ENCODE measurements at places on chromosomes 2 and 18.

DNA sequence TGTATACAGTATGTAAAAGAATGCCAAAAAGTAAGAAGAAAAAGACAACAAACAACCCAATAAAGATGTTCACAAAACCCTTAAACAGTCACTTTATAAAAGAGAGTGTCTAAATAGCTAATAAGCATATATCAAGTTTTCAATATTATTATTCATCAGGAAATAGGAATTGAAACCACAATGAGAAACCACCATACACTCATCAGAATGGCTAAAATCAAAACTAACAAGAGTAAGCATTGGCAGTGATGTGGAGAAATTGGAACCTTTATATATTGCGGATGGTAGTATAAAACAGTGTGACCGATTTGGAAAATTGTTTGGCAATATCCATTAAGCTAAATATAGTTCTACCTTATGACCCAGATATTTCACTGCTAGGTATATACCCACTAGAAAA, 20.5 kb upstream of the TGFA start:
- no peak for DNase-seq

- DNase-seq = no peak
Measured at GRCh38 chr2:67666386-67667053, 269.4 kb downstream of the ETAA1 start.

GRCh38 chr18:25350489-25351251, 1.3 kb downstream of the ZNF521 start:
- no peak for DNase-seq

- DNase-seq = no peak
Measured at GRCh38 chr2:17894005-17894404, 15.5 kb downstream of the KCNS3 start.

DNA sequence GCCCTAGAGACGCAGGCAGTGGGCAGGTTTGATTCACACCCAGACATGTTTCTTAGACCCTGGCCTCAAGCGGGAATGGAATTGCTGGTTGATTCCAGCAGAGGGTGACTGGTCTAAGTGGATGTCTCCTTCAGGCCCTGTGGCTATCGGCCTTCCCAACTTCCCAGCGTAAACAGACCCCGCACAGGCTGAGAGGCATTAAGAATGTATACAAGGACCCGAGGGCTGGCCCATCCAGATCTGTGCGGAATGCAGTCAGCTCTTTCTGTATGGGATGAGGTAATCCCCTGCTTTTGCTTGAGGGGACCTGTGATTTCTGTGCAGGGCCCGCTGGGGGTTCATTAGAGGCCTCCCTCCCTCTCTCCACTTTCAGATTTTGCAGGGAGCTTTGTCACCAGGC, 6.5 kb downstream of the ACKR3 start:
- DNase-seq = no peak

- DNase-seq = no peak
Measured at GRCh38 chr18:75390854-75391253, 36.6 kb downstream of the SMIM21 start.

DNA sequence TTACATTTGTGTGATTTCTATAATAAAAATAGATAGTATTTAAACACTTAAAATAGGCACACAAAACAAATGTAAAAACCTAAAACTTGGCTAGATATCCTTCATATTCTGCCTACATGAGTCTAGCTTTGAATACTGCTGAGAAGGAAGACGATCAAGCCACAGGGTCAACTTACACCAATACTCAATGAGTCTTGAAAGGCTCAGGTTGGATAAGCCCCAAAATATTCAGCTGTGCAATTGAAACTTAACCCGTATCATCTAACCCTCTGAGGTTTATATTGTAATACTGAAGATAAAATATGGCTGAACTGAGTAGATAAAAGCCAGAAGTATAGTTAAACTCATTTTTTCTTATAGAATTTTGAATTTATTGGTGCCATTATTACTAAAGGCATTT, 313.0 kb upstream of the NRXN1 start:
- DNase-seq = no peak

DNA sequence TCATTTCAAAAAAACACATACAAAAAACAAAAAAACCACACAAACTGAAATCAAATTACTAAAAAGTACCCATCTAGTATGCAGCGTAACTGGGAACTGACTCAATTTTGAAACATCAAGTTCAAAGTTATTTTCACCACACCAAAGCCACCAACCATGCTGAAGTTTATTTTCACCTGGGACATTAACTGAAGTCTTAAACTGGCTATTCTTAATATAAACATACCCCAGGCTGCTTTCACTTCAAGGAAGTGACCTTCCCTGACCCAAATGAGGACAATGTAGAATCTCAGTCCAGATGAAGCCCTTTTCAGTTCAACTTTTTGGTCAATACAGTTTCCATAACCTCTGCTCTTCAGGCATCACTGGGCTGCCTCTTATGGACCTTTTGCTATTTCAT, 84.6 kb downstream of the PIGN start:
- DNase-seq = no peak

DNA sequence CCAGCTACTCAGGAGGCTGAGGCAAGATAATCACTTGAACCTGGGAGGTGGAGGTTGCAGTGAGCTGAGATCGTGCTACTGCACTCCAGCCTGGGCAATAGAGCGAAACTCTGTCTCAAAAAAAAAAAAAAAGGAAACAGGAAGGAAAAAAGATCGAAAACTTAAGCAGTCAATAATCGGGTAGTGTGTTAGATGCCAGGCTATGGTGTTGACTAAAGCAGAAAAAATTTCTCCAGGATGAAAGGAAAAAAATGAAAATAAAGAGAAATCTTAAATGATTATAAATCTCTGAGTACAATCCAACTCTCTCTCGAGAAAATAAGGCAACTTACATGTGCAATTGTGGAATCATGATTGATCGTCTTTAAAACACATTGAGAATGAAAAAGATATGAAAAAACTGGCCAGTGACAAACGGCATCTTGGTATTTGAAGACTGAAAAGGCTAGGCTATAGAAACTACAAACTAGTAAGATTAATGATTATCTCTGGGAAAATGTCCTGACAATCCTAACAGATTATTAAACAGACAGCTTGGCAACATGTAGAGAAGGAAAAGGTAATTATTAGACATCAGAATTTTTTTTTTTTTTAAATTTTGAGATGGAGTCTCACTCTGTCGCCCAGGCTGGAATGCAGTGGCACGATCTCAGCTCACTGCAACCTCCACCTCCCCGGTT, 16.3 kb upstream of the EPHA4 start:
- no peak for DNase-seq

DNA sequence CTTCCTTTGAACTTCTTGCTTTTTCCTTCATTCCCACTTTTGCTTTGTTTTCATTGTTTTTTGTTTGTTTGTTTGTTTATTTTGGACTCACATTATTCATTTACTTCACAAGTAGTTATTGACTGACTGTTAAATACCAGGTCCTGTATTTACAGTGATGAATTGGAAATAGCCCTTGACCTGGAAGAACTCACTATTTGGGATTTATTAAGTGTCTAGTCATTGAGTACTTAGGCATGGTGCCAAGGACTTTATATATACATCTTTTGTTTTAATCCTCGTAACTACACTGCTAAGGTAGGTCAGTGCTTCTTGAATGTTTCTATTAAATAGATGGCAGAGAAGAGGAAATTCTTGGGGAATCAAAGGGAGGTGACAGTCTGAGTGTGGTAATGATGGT, 11.1 kb downstream of the SPOPL start:
- DNase-seq = no peak

GRCh38 chr2:95058989-95059641, 33.6 kb downstream of the MAL start:
- no peak for DNase-seq

DNA sequence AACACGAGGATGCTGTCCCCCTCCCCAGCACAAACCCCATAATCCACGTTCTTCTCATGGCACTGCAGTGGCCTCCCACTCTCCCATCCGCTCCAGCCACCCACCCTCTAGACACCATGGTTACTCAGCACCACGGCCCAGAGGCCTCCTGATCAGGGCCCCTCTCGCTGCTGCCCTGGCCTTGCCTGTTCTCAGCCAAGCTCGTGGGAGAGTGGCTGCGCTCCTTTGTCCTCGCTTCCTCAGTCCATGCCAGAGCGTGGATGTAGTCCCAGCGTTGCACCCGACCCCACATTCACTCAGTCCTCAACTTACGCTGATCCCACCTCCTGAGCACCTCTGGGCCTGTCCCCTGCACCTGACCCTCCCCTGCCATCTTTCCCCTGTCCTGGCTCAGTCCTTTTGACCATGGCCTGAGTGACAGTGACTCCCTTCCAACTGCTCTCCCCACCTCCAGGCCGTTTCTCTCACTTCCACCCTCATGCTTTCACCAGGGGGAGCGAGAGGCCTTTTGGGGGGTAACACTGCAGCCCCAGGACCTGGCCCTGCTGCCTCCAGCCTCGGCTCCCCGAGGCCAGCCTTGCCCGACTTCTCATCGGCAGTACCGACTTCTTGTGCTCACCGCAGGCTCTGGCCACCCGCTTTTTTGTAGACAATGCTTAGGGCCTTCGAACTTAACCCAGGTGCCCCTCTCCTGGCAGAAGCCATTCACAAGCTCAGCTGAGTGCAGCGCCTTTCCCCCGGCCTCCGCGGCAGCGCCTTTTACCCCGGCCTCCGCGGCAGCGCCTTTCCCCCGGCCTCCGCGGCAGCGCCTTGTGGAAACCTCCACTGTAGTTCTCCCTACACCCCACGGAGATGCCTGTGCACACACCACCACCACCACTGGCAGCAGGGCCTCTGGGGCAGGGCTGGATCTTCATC, 131.4 kb downstream of the CLIP4 start:
- DNase-seq = no peak

DNA sequence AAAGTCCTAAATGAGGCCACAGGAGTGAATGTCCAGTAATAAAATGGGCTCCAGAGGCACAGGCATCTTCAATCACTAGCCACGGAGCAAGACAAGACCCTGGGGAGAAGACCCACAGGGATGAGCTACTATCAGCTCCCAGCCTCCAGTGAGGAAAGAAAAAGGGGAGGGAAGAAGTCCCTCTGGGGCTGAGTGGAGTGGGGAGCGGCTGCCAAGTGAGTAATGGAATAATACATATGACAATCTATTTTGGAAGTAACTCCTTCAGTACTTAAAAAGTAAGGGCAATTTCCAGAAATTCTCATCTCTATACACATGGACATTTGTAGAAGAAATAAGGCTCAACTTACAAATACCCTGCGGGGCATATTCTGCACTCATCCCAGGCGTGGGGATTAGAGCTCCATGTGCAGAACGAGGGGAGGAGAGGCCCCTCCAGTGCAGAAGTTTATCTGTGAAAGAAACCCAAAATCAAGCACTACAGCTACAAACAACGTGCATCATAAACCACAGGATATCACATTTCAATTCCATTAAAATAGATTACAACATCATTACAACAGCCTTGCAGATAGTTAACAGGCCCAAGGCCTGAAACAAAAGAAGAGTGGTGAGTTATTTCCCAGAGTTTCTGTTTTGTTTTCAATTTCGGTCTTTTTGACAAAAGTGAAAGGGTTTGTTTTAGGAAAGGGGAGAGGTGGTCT, 84.9 kb downstream of the BCL11A start:
- no peak for DNase-seq

DNA sequence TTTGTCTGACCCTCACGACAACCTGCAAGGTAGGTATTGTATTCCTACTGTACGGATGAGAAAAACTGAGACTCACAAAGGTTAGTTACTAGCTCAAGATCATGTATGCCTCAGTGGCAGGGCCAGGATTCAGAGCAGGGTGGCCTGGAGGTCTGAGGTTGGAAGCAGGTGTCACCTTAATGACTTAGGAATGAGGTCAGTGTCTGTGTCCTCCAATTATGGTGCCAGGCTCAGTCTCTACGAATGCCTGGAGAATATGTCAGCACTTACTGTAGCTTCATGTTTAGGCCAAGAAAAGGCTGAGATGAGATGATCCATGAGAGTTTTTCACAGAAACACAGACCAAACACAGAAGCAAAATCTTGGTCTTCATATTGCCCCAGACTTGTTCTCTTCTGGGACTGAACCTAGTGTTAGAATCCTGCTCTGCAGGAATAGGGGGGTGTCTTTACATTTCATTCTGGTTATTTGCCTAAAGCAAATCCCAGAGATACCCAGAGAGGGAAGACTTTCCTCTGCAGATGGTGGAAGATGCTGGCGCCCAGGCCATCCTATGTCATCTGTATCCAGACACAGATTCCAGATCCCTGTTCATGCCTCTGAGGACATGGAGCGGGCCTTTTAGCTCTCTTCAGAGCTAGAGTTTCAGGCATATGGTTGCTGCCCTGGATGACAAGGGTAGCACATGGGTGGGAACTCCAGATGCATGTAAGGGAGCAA, 16.3 kb upstream of the RAB10 start:
- DNase-seq = no peak

GRCh38 chr18:10367836-10368235, 86.6 kb upstream of the APCDD1 start:
- DNase-seq = no peak

GRCh38 chr2:45010702-45011012, 1.4 kb upstream of the SIX2 start:
- DNase-seq = no peak

DNA sequence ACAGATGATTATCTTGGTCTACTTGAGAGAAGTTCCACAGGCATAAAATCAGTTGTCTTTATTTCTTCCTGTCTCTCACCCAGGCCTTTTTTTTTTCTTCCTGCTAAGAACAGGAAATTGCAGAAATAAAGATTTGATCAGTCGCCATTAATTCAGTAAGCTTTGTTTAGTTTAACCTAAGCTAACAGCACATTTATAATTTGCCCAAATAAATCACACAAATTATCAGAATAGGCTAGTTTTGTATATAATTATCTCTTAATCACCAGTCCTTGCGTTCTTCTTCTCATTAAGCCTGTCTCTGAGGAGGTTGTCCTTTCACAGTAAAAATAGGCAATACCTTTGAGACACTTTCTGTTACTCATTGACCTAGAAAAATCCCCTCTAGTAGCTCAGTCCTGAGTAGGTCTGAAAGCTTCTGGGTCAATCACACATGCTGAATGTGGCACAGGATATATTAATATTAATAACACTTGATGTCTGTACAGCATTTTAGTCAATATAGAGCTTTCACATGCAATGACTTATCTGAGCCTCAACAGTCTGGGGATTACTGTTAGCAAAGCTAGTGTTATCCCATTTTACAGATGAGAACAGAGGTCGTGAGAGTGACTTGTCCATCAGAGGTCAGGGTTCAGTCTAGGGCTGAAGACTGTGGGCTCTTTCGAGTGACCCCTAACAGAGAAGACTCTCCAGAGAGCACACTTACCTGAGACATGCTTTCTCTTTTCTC, 11.2 kb upstream of the STK17B start:
- DNase-seq = no peak

DNA sequence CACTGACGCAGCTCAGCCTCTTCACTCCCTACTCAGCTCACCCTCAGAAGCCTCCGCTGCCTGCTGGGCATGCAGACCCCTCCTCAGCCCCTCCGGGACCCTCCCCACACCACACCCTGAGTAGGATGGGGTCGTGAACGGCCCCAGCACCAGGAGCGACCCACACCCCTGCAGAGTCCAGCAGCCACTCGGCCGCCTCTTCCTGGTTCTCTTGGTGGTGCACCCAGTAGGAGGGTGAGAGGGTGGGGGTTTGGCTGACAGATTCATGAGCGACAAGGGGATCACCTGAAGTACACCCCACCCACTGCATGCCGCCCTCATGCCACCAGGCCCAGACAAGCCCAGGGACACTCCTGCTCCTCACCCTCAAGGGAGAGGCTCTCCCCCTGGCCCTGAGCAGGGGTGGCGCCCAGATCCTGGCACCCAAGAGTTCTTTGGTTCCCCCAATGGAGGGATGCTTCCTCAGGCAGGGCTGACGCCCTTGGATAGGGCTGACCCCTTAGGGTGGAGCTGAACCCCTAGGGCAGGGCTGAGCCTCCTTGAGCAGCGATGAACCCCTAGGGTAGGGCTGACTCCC, 76.6 kb upstream of the GPC1 start:
- DNase-seq = no peak

GRCh38 chr2:133675-134593, 87.6 kb upstream of the FAM110C start:
- peak; percentile 0 for DNase-seq

- no peak for DNase-seq
Measured at GRCh38 chr2:3430740-3431490, 51.4 kb downstream of the TRAPPC12 start.

Data from DMS153 (cell line).